Esophagus mucosa (tissue), 1 donor: ENCODE measurements at places on chromosomes 13 and 19. TPM values are rescaled to one million over a fixed set of nuclear protein-coding genes. Genes with fewer than 3 reads are reported as not detected.

The ZNF560 gene
- total RNA-seq = not detected

The C1QTNF9 gene
- not detected for total RNA-seq

The ONECUT3 gene
- total RNA-seq = not detected

The ZNF628 gene
- 3.7 TPM for total RNA-seq

The PDX1 gene
- not detected for total RNA-seq

The ZNF418 gene
- 0.76 TPM for total RNA-seq

The RPL28 gene
- 1,895 TPM for total RNA-seq

The TTC9B gene
- total RNA-seq = not detected

The SIN3B gene
- 19.7 TPM for total RNA-seq

The PRRG2 gene
- 13.2 TPM for total RNA-seq

The TINCR gene
- 29.7 TPM for total RNA-seq

The CBY2 gene
- 0.32 TPM for total RNA-seq

The CCDC122 gene
- total RNA-seq = 5.5 TPM

The SGCG gene
- 0.24 TPM for total RNA-seq

The HSPH1 gene
- 61.5 TPM for total RNA-seq

The LILRB4 gene
- total RNA-seq = 0.48 TPM

The C2CD4C gene
- total RNA-seq = 0.16 TPM

The ZNF728 gene
- total RNA-seq = not detected

The DENND1C gene
- 1.3 TPM for total RNA-seq

The JAK3 gene
- total RNA-seq = 2.0 TPM

The ZNF615 gene
- total RNA-seq = 5.2 TPM

The ZNF709 gene
- total RNA-seq = 0.52 TPM

The ZNF471 gene
- total RNA-seq = 2.0 TPM

The SOX1 gene
- total RNA-seq = not detected

The SMIM24 gene
- total RNA-seq = not detected

The KISS1R gene
- not detected for total RNA-seq

The ZNF224 gene
- total RNA-seq = 6.2 TPM

The IRGC gene
- total RNA-seq = not detected

The LGALS13 gene
- total RNA-seq = not detected
